Femur (tissue), 1 donor: ENCODE measurements at places on chromosomes 16 and 17.

GRCh38 chr17:45425125-45425983 lies 7.3 kb downstream of the ARHGAP27 start:
- no peak for DNase-seq

- DNase-seq, result peak; percentile 68
Measured at GRCh38 chr17:75077496-75078283, 10.1 kb upstream of the SLC16A5 start.

DNA sequence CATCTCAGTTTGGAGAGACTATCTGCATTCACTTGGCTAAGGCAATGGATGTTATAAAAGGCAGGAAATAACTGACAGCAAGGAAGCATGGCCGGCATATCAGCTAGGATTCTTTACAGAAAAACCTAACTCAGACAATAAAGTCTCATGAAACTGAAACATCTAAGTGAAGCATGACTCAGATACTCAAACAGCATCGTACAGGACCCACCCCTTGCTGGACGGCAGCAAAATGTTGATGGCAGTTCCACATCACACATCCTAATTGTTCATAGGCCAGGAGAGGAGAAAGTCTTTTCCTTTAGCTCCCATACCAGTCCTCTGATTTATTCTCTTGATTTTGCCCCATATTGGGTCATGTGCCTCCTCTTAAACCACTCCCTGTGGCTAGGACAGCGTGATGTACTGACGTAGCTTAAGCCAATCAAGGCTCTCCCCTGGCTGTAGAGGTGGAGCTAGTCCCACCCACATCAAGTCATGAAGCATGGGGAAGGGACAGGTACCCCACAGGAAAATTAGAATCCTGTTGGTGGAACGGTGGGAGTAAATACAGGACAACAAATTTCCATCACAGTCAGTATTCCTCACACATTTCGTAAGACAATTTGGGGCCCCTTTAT lies 178.9 kb downstream of the IRX3 start:
- DNase-seq, result no peak

DNA sequence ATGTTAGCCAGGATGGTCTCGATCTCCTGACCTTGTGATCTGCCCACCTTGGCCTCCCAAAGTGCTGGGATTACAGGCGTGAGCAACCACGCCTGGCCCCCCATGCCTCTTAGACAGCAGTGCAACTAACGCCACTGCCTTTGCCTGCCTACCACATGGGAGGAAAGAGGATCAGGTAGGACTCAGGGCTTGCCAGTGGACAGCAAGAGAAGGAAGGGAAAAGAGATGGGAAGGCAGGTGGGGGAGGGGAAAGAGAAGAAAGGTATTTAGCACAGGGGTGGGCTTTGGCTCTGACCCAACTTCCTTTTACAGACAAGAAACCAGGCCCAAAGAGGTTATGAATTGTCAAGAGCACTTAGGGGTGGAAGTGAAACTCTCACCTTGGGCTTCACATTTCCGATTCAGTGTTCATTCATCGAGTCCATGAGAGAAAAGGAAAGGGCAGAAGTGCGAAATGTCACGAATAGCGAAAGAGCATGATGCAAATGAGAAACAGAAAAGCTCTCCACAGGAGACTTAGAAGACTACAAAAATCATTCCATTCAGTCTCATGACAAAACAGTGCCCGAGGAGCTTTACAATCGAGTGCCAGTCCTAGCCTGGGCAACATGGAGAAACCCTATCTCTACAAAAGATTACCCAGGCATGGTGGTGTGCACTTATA lies 36.4 kb downstream of the CDK5R1 start:
- DNase-seq, result no peak

GRCh38 chr17:81723651-81724209 lies 11.6 kb downstream of the SLC25A10 start:
- no peak for DNase-seq

DNA sequence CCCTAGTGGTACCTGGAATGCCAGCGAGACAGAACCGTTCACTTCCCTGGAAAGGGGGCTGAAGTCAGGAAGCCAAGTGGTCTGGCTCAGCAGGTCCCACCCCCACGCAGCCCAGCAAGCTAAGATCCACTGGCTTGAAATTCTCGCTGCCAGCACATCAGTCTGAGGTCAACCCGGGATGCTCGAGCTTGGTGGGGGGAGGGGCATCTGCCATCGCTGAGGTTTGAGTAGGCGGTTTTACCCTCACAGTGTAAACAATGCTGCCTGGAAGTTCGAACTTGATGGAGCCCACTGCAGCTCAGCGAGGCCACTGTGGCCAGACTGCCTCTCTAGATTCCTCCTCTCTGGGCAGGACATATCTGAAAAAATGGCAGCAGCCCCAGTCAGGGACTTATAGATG lies 464.7 kb upstream of the TOM1L1 start:
- DNase-seq, result no peak

GRCh38 chr16:17459903-17460521 lies 10.7 kb downstream of the XYLT1 start:
- no peak for DNase-seq

DNA sequence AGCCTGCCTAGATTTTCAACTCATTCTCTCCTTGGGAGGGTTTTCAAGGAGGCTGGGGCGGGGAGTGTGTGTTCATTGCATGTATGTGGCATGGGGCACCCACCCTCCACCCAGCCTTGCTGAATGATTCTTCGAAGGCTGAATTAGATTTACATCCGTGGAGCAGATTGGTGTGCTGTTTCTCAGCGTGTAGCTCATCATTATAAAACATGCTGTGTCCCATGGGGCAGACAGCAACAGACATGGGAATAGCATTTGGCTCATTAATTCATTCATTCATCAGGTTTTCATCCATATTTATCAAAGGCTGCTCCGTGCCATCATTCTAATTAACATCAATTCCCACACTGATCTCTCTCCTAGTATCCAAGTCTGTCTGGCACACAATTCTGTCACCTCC lies 10.6 kb upstream of the CD300A start:
- DNase-seq, result no peak

GRCh38 chr17:17241656-17242055 lies 4.7 kb upstream of the FLCN start:
- no peak for DNase-seq

DNA sequence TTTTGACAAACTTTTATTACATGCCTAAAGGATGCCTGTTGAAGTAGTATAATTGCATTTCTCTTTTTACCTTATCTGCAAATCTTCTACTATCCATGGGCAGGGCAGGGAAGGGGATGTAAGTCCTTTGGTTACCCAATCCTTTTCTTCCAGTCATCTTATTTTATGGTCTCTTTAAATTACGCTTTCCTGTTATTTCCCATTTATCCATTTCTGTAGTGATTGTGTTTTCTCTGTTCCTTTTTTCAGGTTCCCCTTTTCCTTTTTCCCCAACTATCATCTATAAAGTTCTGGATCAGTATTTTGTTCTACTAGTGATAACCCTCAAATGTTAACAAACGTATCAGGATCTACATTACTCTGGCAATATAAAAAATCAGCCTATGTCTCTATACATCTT lies 3.3 kb upstream of the ABCA9 start:
- no peak for DNase-seq

GRCh38 chr16:28204204-28204603 lies 7.6 kb downstream of the XPO6 start:
- DNase-seq, result no peak

DNA sequence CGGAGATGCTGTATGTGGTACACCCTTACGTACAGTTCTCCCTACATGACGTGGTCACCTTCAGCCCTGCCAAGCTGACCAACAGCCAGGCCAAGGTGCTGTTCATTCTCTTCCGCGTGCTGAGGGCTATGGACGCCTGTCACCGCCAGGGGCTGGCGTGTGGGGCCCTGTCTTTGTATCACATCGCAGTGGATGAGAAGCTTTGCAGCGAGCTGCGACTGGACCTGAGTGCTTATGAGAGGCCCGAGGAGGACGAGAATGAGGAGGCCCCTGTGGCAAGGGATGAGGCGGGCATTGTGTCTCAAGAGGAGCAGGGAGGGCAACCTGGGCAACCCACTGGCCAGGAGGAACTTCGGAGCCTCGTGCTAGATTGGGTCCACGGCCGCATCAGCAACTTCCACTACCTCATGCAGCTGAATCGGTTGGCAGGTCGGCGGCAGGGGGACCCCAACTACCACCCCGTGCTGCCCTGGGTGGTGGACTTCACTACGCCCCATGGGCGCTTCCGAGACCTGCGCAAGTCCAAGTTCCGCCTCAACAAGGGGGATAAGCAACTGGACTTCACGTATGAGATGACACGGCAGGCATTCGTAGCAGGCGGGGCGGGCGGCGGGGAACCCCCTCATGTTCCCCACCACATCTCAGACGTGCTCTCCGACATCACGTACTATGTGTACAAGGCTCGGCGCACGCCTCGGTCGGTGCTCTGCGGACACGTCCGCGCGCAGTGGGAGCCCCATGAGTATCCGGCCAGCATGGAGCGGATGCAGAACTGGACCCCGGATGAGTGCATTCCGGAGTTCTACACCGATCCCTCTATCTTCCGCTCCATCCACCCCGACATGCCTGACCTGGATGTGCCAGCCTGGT lies 1.4 kb downstream of the WDR81 start:
- DNase-seq, result peak; percentile 20

GRCh38 chr17:19304209-19304608 lies 58.3 kb downstream of the B9D1 start:
- peak; percentile 66 for DNase-seq

- DNase-seq, result no peak
Measured at GRCh38 chr16:78749745-78750268, 650.4 kb downstream of the WWOX start.

- DNase-seq, result no peak
Measured at GRCh38 chr16:77853161-77853560, 64.8 kb downstream of the VAT1L start.

DNA sequence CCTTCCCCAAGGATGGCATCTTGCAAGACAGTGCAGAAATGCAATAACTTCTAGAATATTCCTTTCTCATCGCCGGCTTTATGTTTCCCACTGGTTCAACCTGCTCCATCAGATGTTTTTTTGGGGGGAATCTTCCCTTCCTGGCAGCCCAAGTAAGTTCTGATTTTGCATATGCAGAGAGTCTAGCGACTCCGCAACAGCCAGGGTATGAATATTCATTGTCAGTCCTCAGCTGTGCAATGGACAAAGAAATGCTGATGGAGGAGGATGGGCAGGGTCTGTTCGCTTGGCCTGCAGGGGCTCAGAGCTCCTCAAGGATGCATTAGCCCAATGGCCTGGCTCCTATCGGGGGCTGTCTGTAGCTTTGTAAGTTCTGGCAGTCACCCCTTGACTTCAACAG lies 358.8 kb upstream of the CCL2 start:
- no peak for DNase-seq

DNA sequence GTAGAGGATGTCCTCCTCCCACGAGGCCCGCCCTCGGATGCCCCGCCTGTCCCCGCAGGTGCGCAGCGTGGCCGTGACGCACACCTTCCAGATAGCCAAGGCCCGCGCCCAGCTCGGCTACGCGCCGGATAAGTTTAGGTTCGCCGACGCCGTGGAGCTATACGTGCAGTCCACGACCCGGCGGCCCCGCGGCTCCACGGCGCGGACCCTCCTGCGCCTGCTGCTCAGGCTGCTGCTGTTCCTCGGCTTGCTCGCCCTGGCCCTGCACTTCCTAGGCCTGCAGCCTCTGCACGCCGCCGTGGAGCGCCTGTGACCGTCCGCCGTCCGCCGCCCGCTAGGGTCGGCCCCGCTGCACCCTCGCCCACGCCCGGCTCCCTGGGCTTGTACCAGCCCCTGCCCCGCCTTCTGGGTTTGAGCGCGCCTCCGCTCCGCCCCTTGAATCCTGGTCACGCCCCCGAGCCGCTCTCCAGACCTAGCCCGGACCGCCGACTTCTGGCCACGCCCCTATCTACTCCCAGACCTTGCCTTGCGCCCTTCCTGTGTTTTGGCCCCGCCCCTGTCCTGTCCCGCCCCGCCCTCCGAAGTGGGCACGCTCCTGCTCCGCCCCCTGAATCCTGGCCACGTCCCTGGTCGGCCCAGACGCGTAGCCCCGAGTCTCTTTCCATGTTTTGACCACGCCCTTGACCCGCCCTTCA lies 15.8 kb upstream of the EEF2K start:
- DNase-seq, result peak; percentile 79

- DNase-seq, result no peak
Measured at GRCh38 chr17:12627781-12628451, 37.8 kb upstream of the MYOCD start.
